HS-5 (cell line): ENCODE measurements at places on chromosomes 4 and X.
A peak's percentile ranks its signal among the peaks of the same experiment; 100 is the strongest.

- no peak for DNase-seq
Measured at GRCh38 chr4:125116431-125116830, 198.3 kb upstream of the FAT4 start.

- DNase-seq = no peak
Measured at GRCh38 chr4:839675-840443, 13.9 kb upstream of the CPLX1 start.

DNA sequence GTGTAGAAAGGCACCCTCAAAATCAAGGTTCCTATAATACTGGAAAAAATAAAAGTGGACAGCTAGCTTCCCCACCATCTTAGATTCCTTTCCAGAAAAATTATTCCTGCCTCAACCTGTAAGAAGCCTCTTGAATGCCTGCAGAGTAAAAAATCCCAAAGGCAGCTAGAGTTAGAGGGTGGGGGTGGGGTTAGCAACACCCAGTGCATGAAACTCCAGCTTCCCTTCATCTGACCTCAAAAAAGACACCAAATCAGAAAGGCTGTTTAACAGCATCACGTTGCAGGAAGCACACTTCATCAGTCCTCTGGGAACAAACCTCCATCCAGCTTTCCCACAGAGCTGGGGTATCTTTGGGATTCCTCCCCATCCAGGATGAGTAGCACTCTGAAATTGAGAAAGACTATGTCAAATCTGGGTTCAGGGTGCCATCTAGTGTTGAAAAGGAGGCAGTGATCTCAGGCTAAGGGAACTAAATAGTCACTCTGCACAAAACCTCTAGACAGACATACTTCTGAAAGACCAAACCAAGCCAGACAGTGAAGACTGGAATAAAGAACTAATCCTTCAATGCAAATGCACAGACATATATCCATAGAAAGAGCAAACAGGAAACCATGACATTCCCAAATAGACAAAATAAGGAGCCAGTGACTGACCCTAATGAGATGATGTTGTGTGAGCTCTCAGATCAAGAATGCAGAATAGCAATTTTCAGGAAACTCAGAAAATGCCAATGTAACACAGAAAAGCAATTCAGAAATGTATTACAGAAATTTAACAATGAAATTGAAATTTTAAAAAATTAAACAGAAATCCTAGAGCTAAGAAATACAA is 97.9 kb downstream of the ARHGEF9 start:
- peak; percentile 25 for DNase-seq

DNA sequence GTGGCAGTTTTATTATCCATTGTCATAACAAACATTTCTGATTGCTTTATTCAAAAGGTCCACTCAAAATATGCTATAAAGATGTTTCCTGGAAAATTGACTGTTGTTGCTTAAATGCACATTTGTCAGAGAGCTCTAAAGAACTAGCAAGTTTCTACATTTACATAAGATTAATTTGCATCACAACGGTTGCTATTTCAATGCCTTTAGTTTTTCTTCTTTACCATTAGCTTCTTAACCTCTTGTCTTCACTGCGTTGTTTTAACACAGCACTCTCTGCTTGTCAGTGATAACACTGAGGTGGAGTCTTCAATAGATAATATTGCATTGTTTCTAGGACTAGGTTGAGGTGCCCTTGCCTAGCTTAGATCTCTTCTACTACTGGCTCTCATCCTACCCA is 76.7 kb upstream of the GALNT7 start:
- no peak for DNase-seq

DNA sequence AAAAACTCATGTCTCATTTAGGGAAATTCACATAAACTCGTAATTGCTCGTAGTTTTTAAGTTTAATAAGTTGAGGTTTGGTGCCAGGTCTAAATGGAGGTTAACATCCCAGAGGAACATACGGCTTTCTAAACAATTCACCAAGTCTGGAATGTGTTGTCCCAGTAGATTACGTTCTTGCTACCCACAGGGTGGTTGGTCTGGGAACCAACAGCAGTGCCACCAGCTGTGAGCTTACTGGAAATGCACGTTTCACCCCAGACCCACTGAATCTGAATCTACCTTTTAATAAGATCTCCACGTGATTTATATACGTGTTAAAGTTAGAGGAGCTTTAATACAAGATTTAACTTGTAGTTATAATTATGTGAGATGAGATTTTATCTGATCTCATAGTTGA is 134.3 kb downstream of the BMPR1B start:
- no peak for DNase-seq

DNA sequence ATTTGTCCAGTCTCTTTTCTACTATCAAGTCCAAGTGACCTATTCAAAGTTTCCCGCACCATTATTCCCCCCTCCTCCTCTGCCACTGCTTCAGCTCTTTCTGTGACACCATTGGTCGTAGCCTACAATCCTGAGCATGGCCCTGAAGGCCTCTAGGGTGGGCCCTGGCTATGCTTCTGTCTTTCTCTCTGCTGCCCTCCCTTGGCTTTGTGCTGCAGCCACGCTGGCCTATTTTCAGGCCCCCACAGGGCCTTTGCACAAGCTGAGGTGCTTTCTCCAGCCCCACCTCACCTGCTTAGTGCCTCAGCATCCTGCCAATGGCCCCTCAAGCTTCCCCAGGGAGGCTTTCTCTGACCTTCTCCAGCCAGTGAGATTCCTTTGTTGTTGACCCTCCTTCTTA is 156.5 kb downstream of the NHS start:
- no peak for DNase-seq

DNA sequence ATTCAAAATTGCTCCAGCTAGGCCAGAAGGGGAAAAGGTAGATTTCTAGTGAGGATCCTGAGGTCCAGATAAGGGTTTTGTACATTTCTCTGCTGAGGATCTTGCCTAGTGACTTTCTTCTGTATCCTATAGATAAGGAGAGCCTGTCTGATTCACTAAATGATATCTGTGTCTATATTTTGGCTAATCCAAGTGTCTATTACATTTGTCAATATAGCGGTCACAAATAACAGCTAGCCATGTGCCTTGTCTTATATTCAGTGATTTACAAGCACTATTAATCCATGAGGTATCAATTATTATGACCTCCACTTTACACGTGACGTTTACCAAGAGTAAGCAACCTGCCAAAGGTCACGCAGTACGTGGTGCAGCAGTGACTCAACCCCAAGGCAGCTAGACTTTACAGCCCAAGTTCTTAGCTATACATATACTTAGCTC is 41.6 kb downstream of the TMEM165 start:
- DNase-seq = no peak

DNA sequence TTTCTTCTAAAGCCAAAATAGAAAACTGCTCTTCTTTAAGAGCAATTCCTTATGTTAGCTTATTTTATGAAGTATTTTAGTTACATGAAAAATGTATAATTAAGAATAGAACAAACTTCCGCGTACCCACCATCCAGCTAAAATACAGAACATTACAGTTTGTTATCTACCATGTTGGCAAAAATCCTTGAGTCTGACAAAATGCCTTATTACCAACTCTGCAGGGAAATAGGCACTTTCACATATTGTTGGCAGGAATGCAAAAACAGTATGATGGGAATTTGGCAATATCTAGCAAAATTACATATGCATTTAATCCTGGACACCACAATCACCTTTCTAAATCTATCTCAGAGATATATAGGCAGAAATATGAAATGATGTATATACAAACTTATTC is 32.4 kb upstream of the SLAIN2 start:
- DNase-seq = no peak

DNA sequence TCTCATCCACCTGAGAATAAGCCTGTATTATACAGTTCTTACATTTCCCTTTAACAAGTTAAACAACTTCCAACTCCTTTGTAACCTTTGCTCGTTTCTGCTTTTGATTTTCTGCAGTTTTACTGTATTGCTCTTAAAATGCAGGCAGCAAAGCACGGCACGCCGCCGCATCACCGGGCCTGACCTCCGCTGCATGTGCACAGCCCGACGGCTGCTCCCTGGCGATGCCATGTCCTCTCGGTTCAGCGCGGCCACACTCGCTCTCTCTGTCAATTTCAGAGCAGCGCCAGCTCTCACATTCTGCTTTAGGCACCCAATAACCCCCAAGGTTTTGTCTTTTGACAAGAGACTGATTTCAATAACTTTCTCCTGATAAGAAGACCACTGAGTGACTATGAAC is 60.3 kb downstream of the DCTD start:
- DNase-seq = no peak

DNA sequence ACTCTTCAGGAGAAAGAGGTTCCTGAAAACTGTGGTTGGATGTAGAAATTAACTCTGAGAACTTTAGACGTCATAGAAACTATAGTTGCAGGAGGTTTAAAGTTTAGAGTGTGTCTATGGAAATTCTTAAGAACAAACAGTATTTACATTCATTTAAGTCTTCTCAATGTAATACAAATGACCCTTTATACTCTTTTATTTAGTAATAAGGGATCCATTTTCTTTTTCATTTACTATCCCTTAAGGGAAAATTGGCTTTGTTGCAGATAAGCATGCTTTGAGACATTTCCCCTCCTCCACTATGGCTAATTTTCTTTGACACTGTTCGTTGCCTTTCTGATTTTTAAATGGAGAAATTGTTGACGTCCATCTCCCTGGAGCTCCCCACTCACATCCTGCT is 96.4 kb downstream of the POLA1 start:
- DNase-seq = no peak

DNA sequence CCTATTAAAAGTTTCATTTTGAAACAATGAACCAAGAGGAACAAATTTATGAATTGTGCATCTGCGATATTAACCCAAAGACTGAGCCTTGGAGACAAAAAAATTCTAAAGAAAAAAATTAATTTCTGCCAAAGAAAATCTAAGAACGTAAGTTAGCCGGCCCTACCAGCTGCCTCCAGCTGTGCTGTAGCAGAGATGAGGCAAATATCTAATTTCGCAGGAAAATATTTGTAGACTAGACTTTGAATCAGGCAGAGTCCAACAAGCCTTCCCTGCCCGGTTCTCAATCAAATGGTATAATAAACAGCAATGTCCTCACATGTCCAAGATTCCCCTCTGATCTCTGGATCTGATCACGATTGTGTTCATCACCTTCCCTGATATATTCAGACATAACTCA is 21.2 kb upstream of the SMIM20 start:
- DNase-seq = no peak

DNA sequence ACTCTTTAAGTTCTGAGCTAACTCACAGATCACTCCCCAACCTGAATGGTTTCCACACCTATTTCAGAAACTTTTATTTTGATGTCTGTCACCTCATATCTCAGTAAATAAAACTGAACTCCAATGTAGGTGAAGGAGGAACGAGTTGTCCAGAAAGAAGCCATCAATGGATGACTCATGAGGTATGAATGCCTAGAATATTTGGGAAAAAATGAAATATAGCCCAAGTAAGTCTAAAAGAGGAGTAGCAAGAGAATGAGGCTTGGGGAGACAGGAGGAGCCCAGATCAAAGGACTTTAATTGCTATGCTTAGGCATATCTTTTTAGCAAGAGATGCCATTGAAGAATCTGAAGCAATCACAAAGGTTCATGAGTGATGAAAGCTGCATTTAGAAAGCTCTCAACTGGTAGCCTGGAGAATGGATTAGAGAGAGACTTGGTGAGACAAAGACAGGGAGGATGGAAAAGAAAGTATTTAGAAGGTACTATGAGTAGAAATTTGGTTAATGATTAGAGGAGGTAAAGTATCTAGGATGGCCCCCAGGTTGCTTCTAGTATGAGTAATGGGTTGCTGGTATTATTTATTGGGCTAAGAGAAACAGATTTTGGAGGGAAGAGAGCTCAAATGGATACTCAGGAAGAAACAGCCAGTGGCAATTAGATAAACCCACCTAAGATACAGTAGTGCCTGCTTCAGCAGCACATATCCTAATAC is 39.4 kb downstream of the NOCT start:
- DNase-seq = peak; percentile 28

DNA sequence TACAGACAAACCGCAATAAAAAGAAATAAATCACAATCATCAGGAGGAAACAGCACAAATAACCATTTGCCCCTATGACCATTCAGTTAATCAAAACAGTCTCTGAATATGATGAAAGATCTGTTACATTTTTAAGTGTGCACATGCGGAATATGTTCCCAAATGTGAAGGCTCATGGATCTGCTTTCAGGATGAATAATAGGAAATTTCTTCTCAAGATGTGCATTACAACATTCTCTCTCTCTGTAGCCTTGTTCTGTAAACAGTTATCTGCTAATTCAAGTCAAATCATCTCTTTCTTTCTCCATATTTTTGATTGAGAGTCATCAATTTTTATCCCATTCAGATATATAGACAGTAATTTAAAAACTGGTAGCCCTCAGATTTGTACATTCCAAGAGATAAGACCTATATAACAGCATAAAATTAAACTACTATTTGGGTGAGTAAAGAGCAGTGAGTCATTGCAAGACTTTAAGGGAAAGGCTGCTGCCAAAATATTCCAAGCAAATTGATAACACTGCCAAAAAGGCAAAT is 433.9 kb upstream of the ATOH1 start:
- DNase-seq = peak; percentile 57

- DNase-seq = no peak
Measured at GRCh38 chrX:115719171-115719570, 158.2 kb downstream of the PLS3 start.

- DNase-seq = no peak
Measured at GRCh38 chrX:39397561-39398199, 596.4 kb downstream of the MID1IP1 start.

- no peak for DNase-seq
Measured at GRCh38 chrX:11064276-11064675, 46.9 kb upstream of the HCCS start.

GRCh38 chrX:22081475-22082092 is 49.5 kb downstream of the PHEX start:
- no peak for DNase-seq

DNA sequence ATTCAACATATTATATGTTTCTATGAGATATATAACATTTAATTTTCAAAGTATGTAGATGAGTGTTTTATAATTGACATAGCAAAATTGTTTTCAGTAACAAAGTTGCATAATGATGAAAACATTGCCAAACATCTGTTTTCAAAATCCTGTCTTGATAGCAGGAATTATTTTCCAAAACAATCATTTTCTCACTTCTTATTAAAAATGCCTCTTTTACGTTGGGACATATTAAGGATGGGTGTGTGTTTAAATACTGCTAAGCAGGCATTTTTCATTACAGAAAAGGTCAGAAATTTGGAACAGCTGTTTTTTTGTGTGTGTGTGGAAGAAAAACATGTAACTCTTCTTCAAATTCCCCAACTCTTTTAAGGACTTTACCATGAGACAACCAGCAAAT is 452.0 kb downstream of the SPRY1 start:
- DNase-seq = no peak

- no peak for DNase-seq
Measured at GRCh38 chrX:18941896-18942295, 42.0 kb downstream of the PHKA2 start.

GRCh38 chr4:38538517-38538916 is 125.5 kb upstream of the KLF3 start:
- DNase-seq = no peak

GRCh38 chr4:128161138-128161537 is 100.0 kb downstream of the LARP1B start:
- DNase-seq = no peak
